ENCODE measurements at places on chromosomes 11 and 22.

GRCh38 chr22:39078329-39078728 lies 1.3 kb downstream of the APOBEC3G start:
- no peak for DNase-seq

- DNase-seq, result no peak
These were observed 53.6 kb downstream of the APOL3 start for GRCh38 chr22:36106910-36107309.

DNA sequence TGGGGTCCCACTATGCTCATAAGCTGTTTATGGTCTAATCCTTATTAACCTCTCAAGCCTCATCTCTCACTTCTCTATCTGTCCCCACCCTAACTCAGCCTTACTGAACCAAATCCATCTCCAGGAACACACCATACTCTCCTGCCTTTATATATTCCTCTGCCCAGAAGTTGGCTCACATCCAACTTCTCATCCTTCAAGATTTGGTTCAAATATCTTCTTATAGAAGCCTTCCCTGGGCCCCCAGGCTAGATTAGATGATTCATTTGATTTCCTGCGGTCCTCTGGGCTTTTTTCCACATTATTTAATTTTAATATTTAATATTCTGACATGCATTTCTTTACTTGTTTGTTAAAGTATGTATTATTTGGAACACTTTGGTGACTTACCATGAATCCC lies 23.2 kb downstream of the MEI1 start:
- DNase-seq, result no peak

DNA sequence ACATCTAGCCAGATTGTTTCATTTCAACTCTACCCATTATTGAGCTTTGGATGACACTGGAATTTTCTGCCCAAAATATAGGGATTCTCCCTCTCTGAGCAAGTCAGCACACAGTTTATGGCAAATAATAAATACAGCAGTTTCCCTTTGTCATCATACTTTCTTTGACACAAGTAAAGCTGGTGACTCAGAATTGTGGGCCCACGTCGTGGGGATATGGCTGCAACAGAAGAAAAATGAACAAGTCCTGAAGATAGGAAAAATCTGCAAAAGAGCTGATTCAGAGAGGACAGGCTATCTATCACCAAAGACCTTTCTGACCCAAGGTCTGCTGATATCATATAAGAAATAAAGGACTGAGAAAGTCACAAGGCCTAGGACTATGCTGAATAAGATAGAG lies 236.3 kb upstream of the ZC3H12C start:
- DNase-seq, result no peak

GRCh38 chr11:367956-368413 lies 1.3 kb upstream of the B4GALNT4 start:
- no peak for DNase-seq

- DNase-seq, result no peak
These were observed 41.2 kb downstream of the PARVG start for GRCh38 chr22:44221710-44222475.

DNA sequence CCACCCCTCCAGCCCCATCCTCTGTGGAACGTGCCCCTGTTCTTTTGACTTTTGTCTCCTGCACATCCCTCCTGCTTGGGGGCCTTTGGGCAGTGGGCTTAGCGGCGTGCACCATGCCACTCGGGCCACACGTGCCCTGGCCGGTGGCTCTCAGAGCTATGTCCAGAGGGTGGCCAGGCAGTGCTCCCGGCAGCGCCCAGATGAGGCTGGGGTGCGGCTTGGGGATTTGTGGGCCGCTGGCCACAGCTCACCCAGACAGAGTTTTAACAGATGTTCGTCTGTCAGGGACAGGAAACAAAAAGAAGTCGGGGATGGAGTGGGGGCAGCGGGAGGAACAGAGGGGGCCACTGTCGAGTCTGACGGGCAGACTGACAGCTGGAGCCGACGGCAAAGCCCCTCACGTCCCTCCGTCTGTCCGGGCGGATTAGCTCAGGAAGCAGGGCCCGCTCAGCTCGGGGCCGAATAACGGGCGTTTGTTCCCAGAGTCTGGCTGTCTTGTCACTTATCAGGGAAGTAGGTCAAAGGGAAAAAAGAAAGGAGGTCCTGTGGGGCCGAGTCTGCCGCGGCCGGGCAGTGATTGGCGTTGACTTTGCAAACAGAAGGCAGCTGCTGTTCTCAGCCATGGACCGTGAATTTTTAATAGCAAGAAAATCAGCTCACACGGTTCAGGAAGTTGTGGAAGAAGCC lies 61.6 kb downstream of the LRP5 start:
- DNase-seq, result no peak

DNA sequence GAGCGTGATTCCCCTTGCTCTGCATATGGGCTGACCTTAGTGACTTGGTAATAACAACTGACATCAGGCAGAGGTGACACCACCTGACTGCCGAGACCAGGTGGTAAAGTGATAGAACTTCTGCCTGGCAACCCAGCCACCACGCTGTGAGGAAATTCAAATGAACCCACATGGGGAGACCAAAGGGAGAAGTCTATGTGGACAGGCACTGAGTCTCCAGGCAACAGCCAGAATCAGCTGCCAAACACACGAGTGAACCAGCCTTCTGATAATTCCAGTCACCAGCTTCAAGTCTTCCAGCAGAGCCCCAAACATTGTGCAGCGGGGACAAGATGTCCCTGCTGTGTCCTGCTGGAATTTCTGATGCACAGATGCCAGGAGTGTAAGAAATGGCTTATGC lies 29.7 kb downstream of the SPATA19 start:
- no peak for DNase-seq

DNA sequence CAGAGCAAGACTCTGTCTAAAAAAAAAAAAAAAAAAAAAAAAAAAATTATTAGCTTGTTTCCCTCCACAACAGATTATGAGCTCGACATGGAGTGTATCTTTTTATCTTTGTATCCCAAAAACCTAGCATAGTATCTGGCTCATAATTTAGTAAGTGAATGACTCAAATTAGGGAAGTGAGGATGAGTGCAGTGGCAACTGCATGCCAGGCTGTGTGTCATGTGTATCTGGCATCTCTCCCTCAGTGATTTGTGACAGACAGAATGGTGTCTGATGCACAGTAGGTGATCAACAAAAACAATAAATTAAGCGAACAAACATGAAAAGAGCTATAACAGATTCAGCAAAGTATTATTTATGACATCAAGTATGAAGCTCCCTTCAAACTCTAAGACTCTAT lies 7.2 kb downstream of the STK33 start:
- DNase-seq, result no peak

DNA sequence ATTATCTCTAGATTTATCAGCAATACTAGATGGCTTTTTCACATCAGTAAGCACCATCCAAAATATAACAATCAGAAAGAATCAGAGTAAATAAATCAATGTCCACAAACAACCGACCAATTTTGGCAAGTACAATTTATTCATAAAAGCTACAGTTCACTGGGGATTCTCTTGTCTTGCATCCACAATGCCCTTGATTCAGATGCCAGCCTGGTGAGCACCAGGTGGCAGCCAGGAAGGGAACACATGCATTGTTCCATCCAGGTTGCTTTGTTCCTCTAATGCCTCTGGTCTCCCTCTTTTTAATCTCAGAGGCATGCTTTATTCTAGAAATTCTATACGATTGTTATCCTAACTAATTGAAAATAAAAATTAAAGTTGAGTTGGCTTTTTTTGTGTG lies 242.1 kb upstream of the KIRREL3 start:
- no peak for DNase-seq

DNA sequence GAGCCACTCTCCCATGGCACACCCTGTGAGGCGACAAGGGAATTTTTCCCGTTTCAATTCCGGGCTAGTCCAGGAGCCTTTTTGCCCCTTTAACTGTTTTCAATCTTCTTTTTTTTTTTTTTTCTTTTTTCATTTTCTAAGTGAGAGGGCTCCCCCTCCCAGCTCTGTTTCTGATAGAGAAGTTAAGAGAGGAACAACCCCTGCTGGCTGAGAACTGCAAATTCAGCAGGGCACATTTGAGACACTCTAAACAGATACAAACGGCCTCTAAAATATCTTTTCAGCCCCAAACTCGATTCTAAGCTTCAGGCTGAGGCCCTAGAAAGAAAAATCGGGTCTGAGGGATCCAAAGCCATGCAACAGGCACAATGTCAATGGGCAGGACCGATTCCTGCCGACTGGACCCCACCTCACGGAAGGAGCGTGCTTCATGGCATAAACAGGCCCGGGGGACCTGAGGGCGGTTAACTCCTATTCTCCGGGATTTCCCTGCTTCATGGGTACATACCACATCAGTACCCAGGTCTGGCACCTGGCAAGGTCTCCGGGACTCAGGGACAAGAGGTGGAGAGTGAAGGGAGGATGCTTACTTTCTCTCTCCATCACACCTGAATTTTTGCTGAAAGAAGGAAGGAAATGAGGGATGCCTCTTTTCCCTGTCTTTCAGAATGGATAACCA lies 627.5 kb downstream of the BUD13 start:
- no peak for DNase-seq

DNA sequence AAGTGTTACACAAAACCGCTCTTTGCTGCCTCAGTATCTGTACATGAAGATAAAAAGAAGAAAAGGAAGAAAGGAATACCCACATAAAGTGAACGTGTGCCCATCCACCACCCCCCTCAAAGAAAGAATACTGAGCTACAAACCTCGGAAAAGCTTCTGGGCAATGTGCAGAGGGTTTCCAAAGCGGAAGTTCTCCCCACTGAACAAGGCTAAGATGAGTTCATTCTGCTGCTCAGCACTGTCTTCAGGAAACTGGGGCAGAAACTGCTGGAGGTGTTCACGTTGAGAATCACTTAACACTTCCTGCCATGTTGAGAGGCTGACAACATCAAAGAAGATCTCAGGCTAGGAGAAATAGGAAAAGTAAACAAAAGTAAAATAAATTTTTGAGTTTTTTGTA lies 6.9 kb downstream of the NFRKB start:
- no peak for DNase-seq

DNA sequence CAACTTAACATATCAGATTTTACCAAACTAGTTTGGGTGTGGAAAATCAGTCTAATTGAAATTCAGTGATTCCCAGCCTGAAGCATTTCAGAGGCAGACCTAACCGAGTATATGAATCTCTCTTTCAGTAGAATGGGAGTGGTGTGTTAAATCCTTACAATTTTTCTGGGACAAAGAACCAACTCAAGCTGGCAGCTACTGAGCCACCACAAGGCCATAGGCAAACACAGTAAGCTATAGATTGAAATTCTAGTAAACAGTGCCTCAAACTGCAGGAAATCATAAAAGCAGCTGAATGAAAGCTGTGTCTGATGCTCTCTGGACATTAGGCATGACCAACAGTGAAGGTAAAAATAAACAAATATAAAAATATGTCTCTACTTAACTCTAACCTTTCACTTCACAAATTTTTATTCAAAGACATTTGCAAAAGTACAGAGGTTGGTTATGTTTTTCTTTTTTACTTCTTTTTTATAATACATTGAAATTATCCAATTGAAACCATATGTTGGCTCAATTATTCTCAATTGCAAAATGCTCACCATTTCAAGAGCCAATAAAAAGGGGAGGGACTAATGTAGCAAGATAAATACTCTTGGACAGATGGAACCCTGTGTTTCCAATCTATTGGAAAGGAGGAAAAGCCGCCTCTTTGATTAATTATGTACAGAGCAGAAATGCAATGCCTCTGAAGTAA lies 35.8 kb upstream of the FIBIN start:
- no peak for DNase-seq

DNA sequence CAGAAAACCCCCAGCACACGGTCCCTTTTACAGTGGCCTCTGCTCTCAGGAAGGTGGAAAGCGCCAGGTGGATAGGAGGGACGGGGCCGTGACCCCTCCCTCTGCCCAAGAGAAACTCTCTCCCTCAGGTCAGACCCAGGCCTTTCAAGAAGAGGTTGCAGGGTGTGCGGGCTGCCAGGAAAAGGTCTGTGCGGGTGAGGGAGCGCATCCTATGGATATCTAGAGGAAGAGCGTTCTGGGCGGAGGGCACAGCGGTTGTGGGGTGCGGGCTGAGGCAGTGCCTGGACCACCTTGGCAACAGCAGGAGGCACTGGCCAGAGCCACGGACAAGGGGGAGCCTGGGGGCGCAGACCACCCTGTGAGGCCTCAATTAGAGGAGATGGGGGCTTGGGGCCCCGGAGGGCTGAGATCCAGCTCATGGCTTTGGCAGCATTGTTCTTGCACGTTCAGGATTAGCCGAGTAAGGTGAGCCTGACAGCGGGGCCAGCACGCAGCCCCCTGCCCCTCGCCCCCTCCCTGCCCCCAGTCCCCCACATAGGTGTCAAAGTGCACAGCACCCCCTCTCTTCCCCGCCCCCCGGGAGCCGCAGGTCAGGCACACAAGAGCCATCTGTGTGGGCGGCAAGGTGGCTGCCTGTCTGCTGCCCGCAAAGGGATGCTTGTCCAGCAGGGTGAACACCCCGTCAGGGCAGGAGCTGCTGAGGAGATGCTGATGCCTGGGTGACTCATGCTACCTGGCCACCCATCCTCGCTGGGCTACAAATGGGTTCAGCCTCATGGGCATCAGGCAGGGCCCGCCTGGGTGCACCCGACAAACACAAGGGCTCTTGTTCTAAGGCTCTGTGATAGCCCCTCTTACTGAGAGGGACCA lies 92.8 kb upstream of the KCNQ1OT1 start:
- no peak for DNase-seq

DNA sequence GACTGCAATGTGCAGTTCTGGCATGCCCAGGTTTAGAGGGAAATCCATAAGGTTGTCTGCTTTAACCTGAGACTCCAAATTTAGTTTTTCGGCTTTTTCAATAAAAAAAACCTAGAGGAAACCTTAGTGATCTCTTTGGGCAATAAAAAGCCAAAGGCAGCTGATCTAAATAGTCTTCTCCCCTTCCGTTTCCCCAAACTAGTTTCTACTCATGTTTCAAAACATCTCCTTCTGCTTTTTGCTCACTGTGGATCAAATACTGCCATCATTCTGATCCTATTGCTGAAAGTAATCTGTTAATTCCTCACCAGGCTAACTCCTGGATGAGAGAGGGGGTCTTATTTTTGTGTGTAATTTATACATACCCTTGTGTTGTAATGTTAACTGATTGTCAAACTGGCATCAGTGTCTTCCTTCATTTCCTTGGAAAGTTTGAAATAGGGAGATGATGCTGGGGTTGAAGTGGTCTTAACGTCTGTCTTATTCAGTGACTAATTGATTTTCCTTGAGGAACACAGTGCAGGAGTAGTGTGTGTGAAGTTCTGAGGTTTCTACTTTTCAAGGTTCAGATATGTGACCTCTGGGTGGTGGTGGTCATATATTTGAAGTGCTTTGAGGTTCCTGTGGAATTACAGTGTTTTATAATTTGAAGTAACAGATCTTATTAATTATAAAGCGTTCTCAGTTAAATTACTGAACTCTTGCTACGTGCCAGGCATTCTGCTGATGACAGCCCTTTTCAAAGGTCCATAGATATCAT lies 55.0 kb downstream of the ARHGAP42 start:
- no peak for DNase-seq

GRCh38 chr22:37462983-37463382 lies 23.2 kb downstream of the MFNG start:
- DNase-seq, result no peak

- DNase-seq, result no peak
These were observed 2161.4 kb upstream of the RAG2 start for GRCh38 chr11:38759394-38759793.
